ENCODE measurements at places on chromosomes 1 and 21.
A peak's percentile ranks its signal among the peaks of the same experiment; 100 is the strongest.

GRCh38 chr1:219184337-219184736, 10.7 kb downstream of the LYPLAL1 start:
- peak; percentile 29 for DNase-seq

- no peak for DNase-seq
These were observed 32.7 kb upstream of the POFUT2 start for GRCh38 chr21:45320261-45321025.

GRCh38 chr21:25369524-25370300, 237.6 kb downstream of the MRPL39 start:
- DNase-seq: no peak

DNA sequence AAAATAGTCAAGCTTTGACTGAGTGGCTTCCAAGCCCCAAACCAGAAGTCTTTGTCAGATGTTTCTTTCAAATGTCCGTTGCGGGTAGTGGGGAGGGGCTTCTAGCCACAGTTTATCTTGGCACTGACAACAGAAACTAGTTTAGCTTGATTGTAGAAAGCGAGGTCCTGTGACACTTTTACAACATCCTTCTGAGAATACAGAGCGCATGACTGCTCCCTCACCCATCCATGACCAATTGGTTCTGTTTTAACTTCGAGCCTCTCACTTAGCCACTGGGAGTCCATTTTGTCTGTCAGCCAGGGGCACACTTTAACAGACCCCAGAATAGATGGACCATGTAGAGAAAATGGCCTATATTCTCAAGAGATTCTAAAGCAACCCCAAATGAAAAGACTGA, 199.2 kb upstream of the ST6GALNAC5 start:
- DNase-seq: no peak

DNA sequence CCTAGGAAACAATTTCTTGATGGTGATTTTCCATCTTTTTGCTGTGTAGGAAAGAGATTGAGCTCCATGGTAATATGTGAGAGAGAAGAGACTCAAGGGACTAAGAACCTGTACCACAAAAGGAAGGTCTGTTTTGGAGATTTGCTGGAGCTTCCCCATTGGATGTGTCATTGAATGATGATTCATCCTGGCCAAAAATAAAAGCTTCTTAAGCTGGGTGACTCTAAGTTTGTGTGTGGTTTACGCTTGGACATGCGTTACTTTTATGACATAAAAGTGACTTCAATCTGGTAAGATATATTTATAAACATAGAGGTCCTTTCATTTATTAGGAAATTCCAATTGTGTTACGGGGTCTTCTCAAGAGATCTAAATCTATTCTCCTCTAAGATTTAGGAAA, 17.4 kb upstream of the IL19 start:
- peak; percentile 88 for DNase-seq

DNA sequence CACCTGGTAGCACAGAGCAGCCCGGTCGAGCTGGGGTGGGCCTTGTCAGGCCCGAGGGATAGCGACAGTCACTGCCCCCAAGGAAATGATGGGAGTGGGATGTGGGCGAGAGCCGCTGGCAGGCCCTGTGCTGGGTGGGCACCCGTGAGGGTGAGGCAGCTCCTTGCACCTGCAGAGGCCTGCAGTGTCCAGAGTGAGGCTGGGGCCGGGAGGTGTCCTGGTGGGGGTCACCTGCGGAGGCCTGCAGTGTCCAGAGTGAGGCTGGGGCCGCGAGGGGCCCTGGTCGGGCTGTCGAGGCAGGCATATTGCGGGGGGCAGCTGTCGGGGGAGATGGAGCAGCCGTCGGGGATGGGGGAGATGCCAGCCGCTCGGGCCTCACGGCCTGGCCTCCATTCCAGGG, 49.5 kb downstream of the SLC19A1 start:
- DNase-seq: no peak
